ENCODE measurements at places on chromosomes 5 and 9.

DNA sequence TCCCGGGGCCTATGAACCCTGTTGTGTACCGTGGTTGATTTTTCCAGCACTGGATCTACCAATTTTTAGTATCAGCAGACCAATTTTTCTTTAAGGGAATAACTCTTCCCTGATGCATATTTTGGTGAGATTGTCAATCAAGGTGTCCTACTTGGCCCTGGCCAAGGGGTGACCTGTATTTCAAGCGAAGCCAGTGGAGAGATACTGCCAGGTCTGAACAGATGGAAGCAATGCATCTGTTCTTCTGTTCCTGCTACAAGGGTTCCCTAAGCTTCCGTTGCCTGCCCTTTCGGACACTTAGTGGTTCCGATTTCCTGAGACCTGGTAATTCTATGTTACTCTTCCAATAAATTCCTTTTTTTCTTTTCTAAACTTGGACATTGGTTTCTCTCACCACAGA, 37.3 kb downstream of the ADAM19 start:
- DNase-seq, result no peak

GRCh38 chr5:39933061-39933460, 508.3 kb upstream of the DAB2 start:
- DNase-seq, result no peak

- no peak for DNase-seq
These were observed 27.1 kb downstream of the FRMD3 start for GRCh38 chr9:83511051-83511450.

DNA sequence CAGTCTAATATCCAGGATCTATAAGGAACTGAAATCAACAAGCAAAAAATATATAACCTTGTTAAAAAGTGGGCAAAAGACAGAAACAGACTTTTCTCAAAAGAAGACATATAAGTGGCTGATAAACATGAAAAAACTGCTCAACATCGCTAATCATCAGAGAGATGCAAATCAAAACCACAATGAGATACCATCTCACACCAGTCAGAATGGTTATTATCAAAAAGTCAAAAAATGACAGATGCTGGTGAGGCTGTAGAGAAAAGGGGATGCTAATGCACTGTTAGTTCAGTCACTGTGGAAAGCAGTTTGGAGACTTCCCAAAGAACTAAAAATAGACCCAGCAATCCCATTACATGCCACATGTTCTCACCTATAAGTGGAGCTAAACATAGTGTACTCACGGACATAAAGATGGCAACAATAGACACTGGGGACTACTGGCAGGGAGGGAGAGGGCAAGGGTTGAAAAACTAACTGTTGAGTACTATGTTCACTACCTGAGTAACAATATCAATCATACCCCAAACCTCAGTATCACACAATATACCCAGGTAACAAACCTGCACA, 11.7 kb upstream of the TSSK1B start:
- DNase-seq, result no peak

DNA sequence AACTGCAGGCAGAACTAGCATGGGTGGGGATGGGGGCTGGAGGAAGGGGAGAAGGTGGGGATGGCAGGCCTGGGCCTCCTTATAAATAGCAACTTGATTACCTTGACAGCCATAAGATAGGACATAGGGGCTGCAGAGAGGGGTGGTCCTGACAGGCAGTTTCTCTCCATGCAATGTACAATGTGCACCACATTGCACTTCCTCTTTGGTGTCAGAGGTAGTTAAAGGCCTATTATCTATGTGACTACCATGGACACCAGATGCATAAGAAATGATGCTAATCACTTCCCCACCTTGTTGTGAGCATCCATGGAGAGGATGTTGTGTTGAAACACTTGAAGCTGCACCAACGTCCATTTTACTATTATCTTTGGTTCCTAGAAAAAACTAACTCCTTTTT, 20.2 kb upstream of the SUB1 start:
- DNase-seq, result no peak

GRCh38 chr5:127296321-127296720, 5.7 kb downstream of the MEGF10 start:
- DNase-seq, result no peak

- DNase-seq, result no peak
These were observed 71.9 kb upstream of the LRRTM2 start for GRCh38 chr5:138946831-138947560.

- no peak for DNase-seq
These were observed 12.0 kb downstream of the MACROH2A1 start for GRCh38 chr5:135386886-135387628.

DNA sequence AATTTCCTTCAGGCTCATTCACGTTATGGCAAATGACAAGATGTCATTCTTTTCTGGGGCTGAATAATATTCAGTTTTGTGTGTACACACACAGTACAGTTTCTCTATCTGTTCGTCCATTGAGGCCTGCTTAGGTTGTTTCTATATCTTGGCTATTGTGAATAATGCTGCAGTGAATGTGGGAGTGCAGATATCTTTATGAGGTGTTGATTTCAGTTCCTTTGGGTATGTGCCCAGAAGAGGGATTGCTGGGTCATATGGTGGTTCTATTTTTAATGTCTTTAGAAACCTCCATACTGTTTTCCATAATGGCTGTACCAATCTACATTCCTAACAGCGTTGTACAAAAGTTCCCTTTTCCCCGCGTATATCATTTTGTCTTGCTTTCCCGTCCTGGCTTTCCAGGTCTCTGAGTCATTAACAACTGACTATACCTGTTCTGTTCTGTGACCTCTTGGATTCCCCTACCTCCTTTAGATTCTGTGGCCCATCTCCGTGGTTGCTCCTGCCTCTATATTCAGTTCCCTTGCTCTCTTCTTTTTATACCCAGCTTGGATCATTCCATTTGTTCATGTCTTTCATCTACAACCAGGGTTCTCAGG, 6.8 kb downstream of the SNX30 start:
- DNase-seq, result no peak

DNA sequence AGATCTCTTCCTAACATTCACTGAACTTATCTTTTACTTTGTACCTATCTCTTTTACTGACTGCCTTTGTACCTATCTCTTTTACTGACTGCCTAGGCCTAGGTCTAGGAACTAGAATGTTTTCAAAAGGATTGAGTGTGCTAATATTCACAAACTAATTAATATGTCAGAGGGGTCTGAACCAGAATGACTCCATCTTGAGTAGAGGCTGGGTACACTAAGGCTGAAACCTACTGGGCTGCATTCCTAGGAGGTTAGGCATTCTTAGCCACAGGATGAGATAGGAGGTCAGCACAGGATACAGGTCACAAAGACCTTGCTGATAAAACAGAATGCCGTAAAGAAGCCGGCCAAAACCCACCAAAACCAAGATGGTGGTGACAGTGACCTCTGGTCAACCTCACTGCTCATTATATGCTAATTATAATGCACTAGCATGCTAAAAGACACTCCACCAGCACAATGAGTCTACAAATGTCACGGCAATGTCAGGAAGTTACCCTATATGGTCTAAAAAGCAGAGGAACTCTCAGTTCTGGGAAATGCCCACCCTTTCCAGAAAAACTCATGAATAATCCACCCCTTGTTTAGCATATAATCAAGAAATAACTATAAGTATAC, 2.5 kb upstream of the RHOBTB3 start:
- no peak for DNase-seq

- DNase-seq, result no peak
These were observed 53.1 kb upstream of the FUBP3 start for GRCh38 chr9:130526193-130526853.

- DNase-seq, result no peak
These were observed 8.9 kb downstream of the MTRR start for GRCh38 chr5:7877851-7878250.

GRCh38 chr5:57889558-57889957, 406.9 kb upstream of the ACTBL2 start:
- peak; percentile 11 for DNase-seq

DNA sequence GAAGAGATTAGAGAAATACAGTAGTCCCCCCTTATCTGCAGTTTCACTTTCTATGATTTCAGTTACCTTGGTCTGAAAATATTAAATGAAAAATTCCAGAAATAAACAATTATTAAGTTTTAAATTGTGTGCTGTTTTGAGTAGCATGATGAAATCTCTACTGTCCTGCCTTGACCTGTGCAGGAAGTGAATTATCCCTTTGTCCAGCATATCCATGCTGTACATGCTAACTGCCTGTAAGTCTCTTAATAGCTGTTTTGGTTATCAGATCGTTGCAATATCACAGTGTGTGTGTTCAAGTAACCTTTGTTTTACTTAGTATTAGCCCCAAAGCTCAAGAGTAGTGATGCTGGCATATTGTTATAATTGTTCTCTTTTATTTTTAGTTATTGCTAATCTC, 11.2 kb upstream of the JAK2 start:
- DNase-seq, result no peak

DNA sequence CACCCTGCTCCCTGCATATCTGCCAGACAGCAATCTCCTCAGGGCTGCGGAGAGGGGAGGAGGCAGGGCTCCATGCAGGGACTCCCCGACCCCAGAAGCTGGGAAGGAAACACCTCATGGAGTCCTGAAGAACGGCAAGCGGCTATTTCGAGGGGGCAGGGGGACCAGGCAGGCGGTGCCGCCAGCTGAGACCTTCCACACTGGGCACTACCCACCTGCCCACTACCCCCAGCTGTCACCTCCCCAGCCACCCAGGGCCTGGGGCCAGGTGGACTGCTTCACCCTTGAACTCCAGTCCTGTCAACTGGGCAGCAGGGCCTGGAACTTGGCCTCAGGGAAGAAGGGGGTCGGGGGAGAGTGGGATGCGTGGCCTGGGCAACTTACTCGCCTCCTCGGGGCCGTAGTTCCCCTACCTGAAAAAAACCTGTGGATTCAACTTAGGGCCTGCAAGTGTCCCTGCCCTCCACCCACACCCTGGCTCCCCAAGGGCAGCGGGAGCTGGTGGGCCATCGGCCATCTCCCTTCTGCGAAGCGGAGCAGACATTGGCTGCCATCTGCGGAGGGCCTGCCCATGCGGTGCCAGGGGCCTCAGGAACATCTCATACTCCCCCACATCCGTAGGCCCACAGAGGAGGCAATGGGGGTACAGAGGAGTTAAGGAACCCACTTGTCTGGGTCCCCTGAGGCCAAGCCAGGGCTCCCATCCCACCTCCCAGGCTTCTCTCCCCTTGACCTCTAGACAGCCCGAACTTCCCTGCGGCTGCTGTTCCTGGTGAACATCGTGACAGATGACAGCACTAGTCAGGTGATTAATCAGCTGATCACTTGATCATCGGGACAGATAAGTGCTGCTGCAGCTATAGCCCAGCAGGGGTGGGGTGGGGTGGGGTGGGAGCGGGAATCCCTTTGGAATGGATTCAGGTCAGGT, 18.5 kb upstream of the RALGDS start:
- DNase-seq, result no peak

All from NCI-H748 treated with DMSO at 0.1 percent for 48 hours (cell line).